Activated naive CD4-positive, alpha-beta T cell (primary cell): ENCODE measurements at places on chromosomes 5 and 9.

GRCh38 chr5:127925916-127926315, 157.7 kb upstream of the SLC12A2 start:
- DNase-seq: no peak

DNA sequence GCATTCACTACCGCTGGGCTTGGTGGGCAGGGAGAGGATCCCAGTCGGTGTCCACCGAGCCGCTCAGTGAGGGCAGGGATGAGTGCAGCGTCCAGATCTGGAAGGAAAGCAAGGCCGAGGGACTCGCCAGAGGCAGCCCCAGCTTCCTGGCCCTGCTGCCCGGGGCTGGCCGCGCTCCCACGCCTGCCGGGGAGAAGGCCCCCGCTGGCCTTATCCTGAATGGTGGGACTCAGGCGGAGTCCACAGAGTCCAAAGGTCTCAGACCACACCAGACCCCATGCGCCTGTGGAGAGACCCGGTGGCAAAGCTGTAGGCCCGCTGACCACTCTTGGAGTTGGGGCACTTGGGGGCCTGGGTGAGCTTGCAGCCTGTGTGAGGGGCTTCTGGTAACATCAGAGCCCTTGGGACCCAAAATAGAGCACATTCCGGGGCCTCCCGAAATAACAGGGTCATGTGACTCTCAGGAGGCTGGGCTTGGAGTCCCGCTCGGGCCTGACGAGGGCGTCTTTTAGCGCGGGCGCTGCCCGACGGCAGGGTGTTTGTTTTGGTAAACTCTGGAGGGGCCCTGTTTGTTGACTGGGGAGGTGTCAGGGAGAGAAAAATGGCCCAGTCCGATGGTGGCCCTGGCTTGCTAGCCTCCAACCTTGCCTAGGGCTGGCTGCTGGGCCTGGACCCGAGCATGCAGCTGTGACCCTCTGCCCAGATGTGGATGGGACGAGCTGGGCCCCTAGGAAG, 2.8 kb downstream of the RXRA start:
- DNase-seq: no peak

- peak; percentile 12 for DNase-seq
Measured at GRCh38 chr9:129436751-129437625, 183.9 kb downstream of the C9orf50 start.

DNA sequence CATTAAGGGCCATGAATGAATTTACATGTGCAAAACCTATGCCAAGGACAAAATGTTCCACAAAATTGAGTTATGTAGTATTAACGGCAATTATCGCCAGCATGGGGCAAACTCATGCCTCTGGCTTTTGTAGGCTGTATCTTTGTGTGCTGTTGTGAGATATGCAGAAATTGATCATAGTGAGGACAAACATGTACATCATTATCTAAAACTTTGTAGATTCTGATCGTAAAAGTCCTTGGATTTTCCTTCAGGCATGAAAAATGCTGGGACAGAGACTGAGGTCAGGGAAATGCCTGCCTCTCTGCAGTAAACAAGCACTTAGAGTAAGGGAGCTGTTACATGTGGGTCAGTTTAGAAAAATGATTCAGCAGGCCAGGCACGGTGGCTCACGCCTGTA, 5.9 kb upstream of the TXNDC8 start:
- DNase-seq: no peak

GRCh38 chr5:180157866-180158265, 51.1 kb downstream of the RASGEF1C start:
- no peak for DNase-seq

- DNase-seq: no peak
Measured at GRCh38 chr9:131111186-131111853, 14.1 kb upstream of the NUP214 start.
